ENCODE measurements at places on chromosomes 5 and 9.

GRCh38 chr9:573691-574410 is 267.6 kb upstream of the DMRT1 start:
- no peak for DNase-seq

GRCh38 chr5:114504560-114504959 is 142.7 kb downstream of the KCNN2 start:
- DNase-seq: no peak

- no peak for DNase-seq
Observed at GRCh38 chr9:130179331-130179907, 7.2 kb downstream of the NCS1 start.

GRCh38 chr9:14293801-14294200 is 20.1 kb downstream of the NFIB start:
- DNase-seq: no peak

DNA sequence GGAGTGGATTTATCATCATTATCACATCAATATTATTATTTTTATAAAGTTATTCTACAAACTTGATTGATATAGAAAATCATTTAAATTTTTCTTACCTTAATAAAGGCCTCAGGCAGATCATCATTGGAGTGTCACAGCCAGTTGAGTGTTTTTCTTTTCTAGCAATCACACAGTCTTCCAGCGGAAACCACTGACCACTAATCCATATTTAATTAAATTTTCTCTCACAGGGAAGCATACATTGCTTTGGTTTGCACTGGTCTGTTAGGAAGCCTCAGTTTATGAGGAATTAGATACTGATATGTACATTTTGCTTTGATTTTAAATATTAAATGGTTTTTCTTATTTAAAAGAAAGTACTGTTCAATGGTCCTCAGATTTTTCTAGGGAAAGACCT is 6.7 kb downstream of the SPZ1 start:
- DNase-seq: no peak

- no peak for DNase-seq
Observed at GRCh38 chr5:60719329-60719728, 19.4 kb upstream of the DEPDC1B start.

DNA sequence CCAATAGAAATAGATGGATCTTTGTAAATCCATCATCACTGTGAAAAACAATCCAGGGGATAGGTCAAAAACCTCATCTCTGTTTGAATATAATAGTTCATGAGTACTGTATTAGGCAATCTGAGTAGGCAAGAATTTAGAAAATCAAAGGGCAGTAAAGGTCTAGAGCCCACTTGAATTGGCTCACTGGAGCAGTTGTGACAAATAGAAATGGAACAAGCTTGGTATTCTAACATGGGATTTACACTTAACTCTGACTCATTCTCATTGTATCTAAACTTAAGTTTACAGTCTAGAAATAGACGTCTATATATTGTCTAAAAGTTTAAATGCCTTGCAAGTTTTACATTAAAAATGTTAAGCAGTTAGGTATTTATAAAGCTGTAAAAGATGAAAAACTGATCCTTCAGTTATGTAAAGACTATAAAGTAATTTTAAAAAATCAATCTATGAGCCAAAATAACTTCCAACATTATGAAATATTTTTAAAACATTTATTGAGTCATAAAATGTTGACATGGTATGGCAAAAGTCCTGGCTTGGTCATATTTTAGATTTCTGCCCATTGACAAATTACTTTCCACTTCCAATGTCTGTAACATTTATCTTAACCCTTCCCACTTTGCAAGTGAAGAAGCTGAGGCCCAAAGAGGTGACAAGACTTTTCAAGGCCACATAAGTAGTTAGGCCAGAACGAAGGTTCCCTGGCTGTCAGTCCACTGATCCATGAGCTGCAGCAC is 203.7 kb upstream of the NREP start:
- DNase-seq: no peak

GRCh38 chr5:88663793-88664216 is 219.2 kb downstream of the MEF2C start:
- no peak for DNase-seq

DNA sequence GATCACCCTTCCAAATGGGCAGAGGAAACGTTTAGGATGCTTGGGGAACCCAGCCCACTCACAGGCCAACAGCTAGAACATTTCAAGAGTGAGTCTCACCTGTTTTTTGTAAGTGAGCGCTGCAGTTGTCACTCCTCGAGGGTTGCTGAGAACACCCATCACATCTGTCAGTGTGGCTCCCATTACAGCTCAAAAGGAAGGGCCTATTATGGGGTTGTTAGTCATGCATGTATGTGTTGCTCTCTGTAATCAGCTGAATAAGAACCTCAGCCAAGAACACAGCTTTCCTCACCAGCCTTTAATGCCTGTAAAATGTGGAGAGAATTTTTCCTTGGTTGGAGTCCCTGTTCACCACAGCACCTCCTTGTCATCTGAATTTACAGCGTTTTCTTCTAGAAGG is 196.3 kb upstream of the KLF4 start:
- DNase-seq: no peak

- no peak for DNase-seq
Observed at GRCh38 chr5:170811719-170812118, 28.2 kb downstream of the GABRP start.

DNA sequence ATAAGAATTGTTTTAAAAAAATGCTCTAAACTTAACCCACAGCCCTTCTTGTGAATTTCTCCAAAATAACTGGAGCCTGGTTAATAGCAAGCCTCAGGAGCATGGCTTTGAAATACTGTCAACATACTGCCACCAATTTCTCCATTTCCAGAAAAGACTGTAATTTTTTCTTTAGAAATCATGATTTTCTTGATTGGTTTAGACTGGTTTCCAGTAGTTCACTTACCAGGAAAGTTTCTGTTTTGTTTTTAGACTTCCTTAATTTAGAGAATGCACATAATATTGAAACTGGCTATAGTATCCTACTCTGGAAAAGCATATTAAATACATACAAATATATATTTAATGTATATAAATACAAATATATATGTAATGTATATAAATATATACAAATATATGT is 4.5 kb upstream of the CD274 start:
- DNase-seq: no peak

GRCh38 chr5:67997148-67997547 is 218.4 kb upstream of the PIK3R1 start:
- DNase-seq: no peak

DNA sequence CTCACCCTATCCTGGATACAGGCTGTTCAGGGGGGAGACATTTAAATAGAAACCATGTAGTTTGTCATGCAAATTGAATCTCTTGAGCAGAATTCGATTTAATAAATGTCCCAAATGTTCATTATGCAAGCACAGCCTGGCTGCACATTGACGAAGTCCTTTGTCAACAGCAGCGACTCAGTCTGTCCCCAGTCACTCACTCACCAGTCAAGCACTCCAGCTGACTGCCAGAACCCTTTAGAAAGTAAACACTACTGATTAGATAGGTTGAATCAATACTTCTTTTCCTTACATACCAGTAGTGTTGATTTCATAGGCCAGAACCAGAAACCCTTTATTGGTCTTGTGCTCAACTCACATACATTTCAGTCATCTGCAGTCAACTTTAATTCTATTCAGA is 27.5 kb downstream of the CDH6 start:
- DNase-seq: no peak

DNA sequence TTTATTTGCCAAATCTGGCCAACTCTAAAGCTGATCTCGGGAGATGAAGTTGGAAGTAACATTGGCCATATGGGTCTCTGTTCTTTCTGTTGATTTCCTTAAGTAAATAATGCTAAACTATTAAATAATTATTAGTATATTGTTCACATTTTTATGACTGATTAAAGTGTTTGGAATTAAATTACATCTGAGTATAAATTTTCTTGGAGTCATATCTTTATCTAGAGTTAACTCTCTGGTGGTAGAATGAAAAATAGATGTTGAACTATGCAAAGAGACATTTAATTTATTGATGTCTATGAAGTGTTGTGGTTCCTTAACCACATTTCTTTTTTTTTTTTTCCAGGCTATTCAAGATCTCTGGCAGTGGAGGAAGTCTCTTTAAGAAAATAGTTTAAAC is 9.3 kb upstream of the FGF18 start:
- no peak for DNase-seq

GRCh38 chr5:149212198-149212951 is 59.3 kb upstream of the AFAP1L1 start:
- DNase-seq: no peak

- peak; percentile 23 for DNase-seq
Observed at GRCh38 chr9:134180786-134181647, 16.7 kb upstream of the RNU6ATAC start.

- DNase-seq: no peak
Observed at GRCh38 chr9:20650750-20651299, 28.5 kb upstream of the MLLT3 start.

GRCh38 chr9:133870598-133871595 is 121.2 kb downstream of the VAV2 start:
- DNase-seq: no peak

Data from activated CD4-positive, CD25-positive, alpha-beta regulatory T cell treated with anti-CD3 and anti-CD28 coated beads, Interleukin-2, amount 50 U/mL, for 72 hours (primary cell).